ENCODE measurements at places on chromosomes 11 and 22. TPM values are rescaled to one million over a fixed set of nuclear protein-coding genes. Genes with fewer than 3 reads are reported as not detected.

The P2RY2 gene
- polyA plus RNA-seq = 0.79 TPM

The PATE4 gene
- polyA plus RNA-seq = 0.12 TPM

- no peak for DNase-seq
Measured at GRCh38 chr11:20429216-20429615, 41.7 kb downstream of the PRMT3 start.

DNA sequence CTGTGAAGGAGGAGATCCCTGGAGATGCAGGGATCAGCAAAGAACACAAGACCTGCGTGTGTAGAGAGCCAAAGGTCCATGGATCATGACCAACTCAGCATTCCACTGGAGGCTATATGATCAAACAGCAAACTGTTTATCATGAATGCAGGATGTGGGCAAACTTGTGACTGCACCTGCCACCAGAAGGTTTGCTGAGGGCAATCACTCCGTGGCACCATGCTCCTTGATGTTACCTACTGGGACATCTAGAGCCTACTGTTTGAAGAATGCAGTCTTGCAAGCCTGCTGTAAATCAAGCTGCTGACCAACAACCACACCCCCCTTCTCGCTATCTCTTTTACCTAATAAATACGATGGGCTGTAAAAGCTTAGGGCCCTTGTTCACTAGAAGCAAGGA lies 9.7 kb downstream of the SCGB1D2 start:
- DNase-seq = no peak

The DKK3 gene
- 74.3 TPM for polyA plus RNA-seq

Data from right renal pelvis (tissue), 4 donors.